Cerebellar nuclear complex (tissue), 1 donor: ENCODE measurements at places on chromosomes 16 and 17.

- no peak for DNase-seq
Measured at GRCh38 chr17:37299257-37299980, 76.4 kb upstream of the C17orf78 start.

GRCh38 chr17:55433029-55433628 lies 11.5 kb upstream of the MMD start:
- DNase-seq: no peak

- DNase-seq: no peak
Measured at GRCh38 chr16:23801378-23801777, 34.4 kb upstream of the PRKCB start.

GRCh38 chr16:78639775-78640174 lies 540.3 kb downstream of the WWOX start:
- DNase-seq: no peak

- DNase-seq: no peak
Measured at GRCh38 chr16:27951489-27952120, 111.9 kb downstream of the GSG1L start.

- no peak for DNase-seq
Measured at GRCh38 chr16:84780544-84781376, 39.0 kb upstream of the CRISPLD2 start.

DNA sequence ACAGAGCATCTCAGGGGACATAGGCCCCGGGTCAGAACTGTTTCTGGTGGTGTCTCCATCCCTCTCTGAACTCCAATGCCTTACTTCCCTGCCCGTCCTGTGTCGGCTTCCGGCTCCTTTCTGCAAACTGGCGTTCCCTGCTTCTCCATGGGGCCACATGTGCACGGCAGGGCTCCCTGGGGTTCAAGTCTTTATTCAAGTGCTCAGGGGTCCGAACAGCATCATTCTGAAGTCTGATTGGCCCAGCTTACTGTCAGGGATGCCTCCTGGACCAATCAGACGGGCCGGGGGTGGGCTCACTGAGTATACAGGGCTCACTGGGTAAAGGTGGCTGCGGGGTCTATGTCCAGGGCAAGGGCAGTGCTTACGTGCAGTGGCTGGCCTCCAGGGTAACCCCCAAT lies 17.1 kb downstream of the C16orf82 start:
- DNase-seq: no peak

DNA sequence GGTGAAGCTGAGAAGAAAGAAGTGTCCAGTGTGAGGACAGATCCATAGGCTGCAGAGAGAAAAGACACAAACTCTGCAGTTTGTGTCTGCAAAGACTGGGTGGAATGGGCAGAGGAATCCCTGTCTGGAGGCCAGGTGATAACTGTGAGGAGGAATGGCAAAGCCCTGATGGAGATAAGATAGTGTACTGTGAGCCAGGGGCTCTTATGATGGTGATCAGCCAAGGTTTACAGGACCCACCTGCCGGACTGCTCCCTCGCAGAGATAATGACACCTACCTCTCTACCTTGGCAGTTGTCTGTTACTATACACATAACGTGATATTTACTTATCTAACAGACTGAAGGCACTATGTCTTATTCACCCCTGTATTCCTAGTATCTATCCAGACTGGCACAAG lies 92.6 kb upstream of the ASIC2 start:
- DNase-seq: no peak

DNA sequence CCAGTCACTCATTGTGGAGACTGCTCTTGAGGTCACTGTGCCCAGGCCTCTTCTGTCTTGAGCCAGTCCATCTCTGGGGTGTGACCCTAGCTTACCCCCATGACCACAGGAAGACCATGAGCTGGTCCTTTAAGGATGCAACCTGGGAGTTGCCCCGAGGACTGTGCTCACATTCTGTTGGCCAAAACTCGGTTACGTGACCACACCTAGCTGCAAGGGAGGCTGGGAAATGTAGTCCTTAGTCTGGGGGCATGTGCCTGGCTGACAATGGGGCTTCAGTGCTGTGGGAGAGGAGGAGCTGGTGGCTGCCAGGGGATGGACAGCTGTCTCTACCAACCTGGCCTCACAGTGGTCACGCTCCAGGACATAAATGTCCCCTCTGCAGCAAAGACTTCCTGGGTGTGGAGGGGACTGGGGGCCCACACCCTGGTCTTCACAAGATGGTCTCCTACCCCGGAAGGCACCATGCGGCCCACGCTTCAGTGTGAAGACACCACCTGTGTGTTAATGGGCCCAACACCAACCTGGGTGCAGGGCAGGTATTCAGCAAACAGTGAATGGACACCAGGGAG lies 55.4 kb downstream of the JPH3 start:
- DNase-seq: no peak

DNA sequence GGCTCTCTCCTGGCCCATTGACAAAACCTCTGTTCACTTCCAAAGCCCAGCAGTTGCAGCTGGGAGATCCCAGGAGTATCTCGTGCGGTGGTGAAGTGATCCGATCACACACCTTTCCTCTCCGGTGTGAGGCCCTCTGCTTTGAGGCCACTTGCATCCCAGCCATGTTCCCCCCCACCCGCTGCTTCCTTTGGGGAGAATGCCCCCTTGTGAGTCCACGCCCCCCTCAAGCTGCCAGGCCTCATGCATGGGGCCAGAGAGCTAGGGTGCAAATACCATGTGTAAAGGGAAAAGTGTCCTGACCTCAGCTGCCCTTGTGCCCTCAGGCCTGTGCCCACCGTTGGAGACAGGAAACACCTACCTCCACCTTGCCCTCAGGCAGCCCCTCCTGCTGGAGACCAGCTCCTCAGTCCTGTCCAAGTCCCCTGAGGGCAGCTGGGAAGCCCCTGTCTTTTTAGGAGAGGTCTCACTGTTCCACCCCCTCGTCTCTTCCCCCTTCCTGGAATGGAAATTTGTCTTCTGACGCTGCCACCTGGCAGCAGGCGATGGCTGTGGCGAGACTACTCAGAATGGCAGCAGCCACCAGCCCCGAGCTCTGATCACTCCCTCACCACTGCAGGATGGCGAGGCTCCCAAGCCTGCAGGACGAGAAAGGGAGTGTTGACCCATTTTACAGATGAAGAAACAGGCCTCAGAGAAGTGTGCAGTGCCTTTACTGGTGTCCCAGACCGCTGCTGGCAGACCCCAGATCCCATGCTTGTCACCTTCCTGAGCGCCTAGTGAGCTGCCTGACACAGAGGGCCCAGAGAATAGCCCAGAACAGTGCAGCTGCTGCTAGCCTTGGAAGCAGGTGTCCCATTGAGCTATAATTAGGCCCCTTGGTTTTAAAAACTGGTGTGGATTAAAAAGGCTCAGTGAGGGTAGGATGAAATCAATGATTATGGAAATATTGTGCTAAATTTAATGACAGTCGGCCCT lies 120.6 kb upstream of the CACNG5 start:
- DNase-seq: no peak

DNA sequence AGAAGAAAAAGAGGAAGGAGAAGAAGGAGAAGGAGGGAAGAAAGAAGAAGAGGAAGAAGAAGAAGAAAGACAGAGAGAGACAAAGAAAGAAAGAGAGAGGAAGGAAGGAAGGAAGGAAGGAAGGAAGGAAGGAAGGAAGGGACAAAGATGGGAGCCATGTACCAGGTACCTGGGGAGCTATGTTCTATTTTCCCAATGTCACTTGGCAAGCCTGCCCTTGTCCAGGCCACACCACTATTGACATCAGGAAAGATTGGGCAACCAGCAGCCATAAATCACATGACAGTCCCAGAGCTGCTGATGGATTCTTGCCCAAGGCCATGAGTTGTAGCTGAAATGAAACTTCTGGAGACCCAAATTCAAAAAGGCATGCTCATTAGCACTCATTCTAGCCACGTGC lies 2.7 kb upstream of the CES1 start:
- DNase-seq: no peak

GRCh38 chr17:3735515-3735914 lies 11.8 kb downstream of the HASPIN start:
- DNase-seq: no peak

DNA sequence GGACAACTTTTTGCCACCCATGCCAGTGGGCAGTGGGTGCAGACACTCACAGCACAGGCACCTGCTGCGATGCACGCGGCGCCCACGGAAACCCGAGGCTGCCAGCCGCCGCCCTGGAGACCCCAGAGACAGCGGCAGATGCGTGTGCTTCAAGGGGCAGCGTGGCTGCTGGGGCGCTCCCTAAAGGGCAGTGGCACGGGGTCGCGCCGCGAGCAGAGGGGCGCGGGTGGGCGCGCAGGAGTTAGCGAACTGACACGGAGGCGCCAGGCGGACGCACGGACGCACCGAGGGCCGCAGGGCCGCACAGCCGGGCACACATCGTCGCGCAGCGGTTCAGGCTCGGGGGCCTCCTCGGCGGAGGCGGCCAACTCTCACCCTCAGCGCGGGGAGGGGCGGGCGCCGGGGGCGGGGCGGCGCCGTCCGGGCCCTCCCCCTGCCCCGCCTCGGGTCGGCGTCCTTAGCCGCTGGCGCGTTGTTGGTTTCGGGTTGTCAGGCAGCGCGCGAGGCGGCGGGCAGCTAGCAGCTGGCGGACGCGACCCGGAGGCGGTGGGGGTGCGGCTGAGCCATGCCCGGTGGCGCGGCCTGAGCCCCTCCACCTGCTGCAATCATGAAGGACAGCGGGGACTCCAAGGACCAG lies at the start of gene KIF19:
Gene KIF19, plus strand, starts transcription at position 484 of the 637 bp plus-strand sequence. Its CDS starts 124 bp downstream, at position 608.
- DNase-seq: no peak

DNA sequence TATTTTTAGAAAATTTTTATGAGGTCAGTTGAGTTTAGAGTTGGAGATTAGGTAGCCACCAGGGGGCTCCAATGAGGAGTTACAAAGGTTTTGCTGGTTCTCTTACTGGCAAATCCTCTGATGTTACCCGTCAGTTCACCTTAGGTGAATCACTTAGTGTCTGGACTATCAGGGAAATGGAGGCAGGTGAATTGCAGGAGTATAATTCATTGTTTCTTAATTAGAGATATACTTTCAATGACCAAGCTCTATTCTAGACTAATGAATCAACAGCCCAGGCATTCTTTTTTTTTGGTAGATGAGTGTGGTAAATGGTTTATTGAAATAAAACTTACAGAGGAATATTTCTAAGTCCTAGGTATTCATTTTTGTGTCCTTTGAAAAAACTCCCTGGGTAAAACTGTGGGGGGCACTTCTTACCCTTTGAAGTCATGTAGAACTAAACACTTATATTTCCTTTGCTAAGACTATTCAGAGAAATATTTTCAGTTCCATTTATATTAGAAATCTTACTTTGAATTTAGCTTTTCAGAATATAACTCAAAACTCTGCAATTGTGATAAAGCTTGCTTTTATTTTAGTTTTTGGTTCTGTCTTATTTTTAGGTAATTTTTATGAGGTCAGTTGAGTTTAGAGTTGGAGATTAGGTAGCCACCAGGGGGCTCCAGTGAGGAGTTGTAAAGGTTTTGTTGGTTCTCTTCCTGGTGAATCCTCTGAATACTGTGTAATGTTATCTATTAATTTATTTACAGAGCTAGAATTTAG lies 17.7 kb downstream of the PSMD11 start:
- DNase-seq: no peak

DNA sequence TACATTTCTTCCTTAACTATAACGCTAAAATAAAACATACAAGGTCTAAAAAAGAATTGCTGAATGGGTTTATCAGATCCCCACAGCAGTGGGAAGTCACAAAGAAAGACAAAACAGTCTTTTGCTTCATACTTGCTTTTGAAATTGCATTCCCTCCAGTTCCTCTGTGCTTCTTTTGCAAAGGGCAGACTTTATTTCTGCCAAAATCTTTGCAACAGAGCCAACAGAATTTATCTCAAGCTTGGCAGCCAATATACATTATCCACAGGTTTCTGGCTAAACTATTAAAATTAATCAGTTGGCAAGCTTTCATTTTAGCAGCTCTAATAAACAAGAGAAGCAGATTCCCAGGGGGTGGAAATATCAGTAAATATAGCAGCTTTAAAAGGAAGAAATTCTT lies 378.9 kb upstream of the CA10 start:
- no peak for DNase-seq

DNA sequence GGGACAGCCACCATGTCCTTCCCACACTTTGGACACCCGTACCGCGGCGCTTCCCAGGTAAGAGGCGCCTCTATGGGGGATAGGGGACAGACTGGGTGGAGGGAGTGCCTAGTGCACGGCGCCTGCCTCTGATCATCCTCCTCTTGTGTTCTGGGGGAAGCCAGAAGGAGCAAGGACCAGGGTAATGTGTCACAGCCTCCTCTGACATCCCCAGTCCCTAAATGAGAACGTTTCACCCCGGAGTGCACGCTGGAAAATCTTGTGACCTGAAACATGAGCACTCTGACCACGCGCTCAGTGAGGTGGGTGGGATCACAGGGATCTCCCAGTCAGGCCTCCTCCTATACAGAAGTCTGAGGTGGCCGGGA lies 1.1 kb downstream of the IRX6 start:
- no peak for DNase-seq

DNA sequence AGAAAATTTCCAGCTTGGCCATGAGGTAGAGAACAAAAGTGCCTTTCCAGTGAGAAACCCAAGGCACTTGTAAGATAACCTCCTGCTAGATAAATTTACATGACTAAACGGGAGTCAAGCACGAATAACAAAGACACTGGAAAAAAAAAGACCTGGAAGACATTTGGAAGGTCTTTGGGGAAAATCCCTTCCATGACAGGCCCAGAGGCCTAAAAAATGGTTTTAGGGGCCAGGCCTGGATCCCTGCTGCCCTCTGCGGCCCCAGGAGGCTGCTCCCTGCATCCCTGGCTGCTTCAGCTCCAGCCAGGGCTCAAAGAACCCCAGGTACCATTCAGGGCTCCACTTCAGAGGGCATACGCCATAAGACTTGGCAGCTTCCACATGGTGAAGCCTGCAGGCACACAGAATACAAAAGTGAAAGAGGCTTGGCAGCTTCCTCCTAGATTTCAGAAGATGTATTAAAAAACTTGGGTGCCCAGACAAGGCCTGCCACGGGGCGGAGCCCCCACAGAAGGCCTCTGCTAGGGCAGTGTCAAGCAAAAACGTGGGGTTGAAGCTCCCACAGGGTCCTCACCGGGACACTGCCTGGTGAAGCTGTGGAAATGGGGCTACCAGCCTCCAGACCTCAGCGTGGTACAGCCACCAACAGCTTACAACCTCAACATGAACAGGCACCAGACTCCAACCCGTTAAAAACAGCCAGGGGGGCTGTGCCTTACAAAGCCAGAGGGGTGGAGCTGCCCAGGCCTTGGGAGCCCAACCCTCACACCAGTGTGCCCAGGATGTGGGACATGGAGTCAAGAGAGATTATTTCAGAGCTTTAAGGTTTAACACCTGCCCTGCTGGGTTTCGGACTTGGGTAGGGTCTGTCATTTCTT lies 77.1 kb downstream of the SDK2 start:
- DNase-seq: no peak

GRCh38 chr16:23516366-23517137 lies 6.3 kb upstream of the GGA2 start:
- DNase-seq: no peak

- DNase-seq: no peak
Measured at GRCh38 chr17:50890675-50891516, 24.7 kb upstream of the TOB1 start.

GRCh38 chr17:33939959-33940358 lies 315.1 kb upstream of the CCL2 start:
- DNase-seq: no peak

GRCh38 chr17:4631836-4632580 lies 9.5 kb downstream of the ALOX15 start:
- DNase-seq: no peak

- no peak for DNase-seq
Measured at GRCh38 chr16:63312346-63312745, 1276.1 kb upstream of the CDH8 start.
